ENCODE measurements at places on chromosomes 16 and 17. TPM values are rescaled to one million over a fixed set of nuclear protein-coding genes. Genes with fewer than 3 reads are reported as not detected.

- no peak for DNase-seq
Observed at GRCh38 chr16:51062039-51062438, 89.0 kb downstream of the SALL1 start.

DNA sequence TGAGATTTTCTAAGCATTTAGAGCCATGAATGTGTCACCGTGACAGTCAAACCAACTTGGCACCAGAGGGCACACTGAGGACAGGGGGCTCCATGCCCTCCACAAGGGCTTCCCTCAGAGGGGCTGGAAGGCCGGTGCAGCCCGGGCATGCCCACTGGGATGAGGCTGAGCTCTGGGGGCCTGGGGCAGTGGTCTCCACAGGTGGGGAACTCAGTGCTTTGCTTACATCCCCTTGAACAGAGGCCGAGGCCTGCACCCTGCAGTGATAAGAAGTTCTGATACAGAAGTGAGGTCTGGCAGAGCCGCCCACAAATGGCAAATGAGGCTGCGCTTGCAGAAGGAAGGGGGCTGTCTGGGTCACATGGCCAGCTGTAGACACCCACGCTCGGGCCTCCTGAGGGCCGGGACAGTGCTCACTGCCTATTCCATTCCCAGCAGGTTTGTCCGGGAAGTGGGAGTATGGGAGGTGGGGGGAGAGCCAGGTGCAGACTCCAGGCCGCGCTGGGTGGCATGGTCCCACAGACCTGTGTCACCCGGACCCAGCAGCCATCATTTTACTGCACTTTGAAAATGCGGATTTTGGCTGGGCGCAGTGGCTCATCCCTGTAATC is 116.8 kb upstream of the CREBBP start:
- no peak for DNase-seq

DNA sequence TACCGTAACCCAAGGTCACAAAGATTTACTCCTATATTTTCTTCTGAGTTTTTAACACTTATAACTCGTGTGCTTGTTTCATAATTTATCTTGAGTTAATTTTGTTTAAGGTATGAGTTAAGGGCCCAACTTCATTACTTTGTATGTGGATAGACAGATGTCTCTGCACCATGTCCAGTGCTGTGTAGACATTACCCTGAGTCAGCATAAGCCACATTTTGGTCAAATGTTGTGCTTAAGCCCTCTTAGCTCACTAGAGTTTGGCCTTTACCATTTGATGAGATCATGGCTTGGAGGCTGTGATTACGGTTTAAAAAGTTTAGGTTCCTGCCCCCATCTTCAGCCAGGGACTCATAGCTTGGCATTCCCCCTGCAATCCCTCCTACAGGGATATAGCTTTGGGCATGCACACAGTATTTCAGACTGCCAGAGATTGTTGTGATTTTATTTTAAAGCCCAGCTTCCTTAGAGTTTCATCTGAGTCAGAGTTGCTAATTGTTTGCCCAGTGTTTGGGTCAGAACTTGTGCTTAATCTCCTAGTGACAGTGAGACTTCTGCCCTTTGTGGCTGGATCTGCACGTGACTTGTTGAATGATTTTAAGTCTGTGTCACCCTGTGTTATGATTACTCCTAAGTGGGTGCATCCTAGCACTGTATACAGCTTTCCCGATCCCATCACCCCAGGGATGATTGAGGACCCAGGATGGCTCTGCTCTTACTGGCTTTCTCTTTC is 393.1 kb downstream of the CNTNAP4 start:
- no peak for DNase-seq

DNA sequence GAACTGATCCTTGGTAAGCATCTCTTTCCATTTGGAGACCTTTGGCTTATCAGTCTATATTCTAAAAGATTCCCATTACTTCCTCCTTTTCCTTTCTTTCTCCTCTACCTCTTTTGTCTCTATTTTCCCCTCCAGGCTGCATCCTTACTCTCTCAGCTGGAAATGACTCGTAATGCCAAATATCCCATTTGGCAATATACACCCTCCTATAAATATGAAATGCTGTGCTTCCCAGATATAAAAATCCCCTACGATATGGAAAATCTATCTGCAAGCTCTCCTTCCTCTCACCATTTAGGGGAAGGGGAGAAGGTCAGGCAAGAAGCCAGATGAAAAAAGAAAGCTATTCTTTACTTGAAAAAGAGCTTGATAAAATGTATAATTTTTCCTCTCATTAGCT is 39.9 kb downstream of the XPO6 start:
- DNase-seq: no peak

DNA sequence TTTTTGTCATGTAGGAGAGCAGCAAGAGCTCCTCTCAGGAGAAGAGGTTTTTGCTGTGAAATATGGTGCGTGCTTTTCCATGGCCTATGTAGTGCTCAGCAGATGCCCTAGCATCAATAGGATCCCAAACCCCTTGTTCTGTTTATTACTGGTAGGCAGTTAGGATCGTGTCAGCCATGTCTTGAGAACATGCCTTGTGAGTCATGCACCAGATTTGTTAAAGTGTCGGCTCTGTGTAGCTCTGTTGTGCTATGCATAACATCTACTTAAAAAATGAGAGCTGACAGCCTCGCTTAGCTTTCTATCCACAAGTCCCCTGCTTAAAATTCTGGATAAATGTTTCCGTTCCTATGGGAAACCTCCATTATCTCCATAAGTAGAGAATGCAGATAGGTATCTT is 4.4 kb upstream of the EIF4A3 start:
- DNase-seq: no peak

Gene C1QTNF8
- total RNA-seq: not detected

Gene SMIM36
- total RNA-seq: not detected

Gene KRT24
- not detected for total RNA-seq
